Mammary epithelial cell (primary cell): ENCODE measurements at places on chromosomes 4 and X. TPM values are rescaled to one million over a fixed set of nuclear protein-coding genes. Genes with fewer than 3 reads are reported as not detected.
A peak's percentile ranks its signal among the peaks of the same experiment; 100 is the strongest.

GRCh38 chr4:185870366-185870765 is 58.4 kb upstream of the SORBS2 start:
- DNase-seq: no peak

DNA sequence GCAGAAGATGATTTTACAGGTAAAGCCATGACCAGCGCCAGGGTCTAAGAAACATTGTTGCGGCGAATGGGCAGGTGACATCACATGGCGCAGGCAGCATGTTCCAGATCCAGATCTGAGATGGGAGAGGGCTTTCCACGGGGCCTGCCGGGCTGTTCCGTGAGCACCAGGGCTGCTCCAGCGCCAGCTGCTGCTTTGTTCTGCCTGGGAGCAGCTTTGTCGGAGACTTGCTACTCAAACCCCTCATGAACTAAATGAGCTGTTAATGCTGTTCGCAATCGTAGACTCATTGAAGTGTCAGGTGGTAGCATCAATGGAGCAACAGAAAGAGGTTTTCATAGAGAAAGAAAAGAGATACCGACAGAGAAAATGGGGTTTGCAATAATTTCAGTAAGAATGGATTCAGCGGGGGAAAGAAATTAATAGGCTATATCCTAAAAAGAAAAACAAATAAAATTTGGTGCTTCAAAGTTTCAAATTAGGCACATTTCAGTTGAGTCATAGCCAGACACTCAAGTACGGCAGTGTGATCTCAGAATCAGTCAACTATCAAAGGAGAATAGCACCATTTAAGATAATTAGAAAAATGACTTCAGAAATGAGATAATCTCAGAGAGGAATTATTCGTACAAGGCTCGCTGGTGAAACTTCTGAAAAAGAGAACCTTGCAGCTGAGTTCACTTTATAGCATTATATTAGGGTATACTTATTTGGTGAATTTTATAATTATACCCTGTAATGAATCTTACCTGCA is 23.9 kb downstream of the SORBS2 start:
- DNase-seq: no peak

- DNase-seq: no peak
Observed at GRCh38 chrX:52870046-52870445, 2.2 kb upstream of the XAGE3 start.

DNA sequence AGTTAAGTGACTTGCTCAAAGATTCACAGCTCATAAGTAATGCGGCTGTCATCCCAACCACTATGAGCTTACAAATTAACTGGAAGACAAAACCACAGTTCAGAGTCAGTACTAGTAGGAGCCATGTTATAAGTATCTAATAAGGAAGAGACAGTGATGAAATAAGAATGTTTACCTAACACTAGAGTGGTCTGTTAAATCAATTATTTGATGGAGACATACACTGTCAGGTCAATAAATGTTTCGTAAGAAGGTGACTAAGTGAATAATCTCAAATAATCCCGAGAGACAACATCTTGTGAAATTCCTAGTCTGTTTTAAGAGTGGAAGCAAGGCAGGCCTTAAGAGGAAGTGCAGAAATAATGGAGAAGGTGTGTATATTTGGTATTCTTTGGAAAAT is 25.8 kb upstream of the AMELX start:
- no peak for DNase-seq

DNA sequence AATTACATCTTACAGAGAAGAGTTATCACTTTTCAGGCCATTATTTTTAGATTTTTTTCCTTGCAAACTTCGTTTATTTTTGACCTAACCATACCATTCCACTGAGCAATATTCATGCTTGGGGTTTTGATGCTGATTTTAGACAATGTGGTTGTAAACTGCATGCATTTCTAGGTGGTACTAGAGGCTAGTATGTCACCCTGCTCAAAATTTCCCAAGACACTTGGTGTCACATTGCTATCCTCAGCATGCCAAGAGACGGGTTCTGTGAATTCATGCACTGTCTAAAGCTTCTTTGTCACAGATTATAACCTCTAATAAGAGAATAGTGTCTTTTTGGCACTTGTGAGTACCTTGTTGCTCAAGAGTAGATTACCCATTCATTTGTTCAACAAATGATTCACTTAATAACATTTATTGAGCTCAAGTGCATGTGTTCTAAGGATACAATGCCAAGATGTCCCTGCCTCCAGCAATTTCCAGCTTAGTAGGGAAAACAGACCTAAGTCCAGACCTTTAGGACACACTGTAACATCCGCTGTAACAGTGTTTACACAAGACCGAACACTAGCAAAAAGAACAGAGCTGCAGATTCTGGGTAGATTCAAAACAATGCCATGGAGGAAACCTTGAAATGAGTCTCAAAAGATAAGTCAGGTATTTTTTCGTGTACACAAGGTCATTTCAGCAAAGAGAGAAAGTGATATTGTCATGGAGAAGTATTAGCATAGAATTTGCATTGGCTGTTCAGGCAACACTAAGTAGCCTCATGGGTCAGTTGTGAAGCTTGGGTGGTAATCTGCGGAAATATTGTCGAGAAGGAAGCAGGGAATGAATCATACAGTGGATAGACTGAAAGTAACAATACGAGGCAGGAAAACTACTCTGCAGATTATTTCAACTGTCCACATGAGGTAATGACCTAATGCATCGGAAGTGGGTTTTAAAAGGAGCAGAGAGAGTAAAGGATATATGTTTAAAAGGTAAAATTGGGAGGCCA is 515.1 kb upstream of the ZFP42 start:
- peak; percentile 16 for DNase-seq

DNA sequence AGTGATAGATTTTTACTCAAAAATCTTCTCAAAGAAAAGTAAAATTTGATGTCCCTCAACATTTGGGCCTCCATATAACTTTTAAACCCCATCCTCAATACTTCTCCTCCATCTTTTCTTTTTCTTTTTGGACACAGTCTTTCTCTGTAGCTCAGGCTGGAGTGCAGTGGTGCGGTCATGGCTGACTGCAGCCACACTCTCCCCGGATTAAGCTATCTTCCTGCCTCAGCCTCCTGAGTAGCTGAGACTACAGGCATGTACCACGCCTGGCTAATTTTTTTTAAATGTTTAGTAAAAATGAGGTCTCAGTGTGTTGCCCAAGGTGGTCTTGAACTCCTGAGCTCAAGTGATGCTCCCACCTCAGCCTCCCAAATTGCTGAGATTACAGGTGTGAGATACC is 33.1 kb downstream of the KDM6A start:
- DNase-seq: no peak

DNA sequence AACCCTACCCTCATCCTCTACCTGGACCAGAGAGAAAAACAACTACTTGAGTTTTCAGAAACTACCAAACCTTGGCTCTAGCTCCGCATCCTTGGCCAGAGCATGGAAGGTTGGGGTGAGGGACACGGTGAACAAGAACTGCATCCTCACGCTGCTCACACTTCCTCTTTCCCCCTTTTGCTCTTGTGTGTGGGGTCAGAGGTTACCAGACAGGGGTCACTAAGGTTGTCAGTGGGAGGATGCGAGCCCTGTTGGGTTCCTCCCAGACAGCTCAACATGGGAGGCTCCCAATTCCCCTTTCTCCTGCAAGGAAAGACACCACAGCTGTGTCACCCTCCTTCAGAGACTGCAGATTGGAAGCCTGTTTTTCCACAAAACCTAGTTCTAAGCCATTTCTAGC is 5.5 kb upstream of the ZXDB start:
- DNase-seq: no peak

DNA sequence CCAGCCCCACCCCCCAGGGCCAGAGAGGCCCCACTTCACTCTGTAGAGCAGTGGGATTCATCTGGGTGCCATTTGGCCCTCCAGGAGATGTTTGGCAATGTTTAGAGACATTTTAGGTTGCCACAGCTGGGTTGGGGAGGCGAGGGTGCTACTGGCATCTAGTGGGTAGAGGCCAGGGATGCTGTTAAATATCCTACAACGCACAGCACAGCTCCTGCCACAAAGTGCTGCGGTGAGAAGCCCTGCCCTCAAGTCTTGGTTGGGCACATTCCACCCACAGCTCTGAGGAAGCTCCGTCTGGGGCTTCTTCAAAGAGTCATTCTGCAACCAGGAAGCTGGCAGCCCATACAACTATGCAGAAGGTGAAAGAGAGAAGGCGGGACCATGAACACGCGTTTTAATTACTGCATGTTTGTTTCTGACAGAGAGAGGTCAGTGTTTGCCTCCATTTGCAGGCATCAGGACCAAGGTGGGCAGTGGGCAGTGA is 48.1 kb upstream of the FAM9C start:
- no peak for DNase-seq

DNA sequence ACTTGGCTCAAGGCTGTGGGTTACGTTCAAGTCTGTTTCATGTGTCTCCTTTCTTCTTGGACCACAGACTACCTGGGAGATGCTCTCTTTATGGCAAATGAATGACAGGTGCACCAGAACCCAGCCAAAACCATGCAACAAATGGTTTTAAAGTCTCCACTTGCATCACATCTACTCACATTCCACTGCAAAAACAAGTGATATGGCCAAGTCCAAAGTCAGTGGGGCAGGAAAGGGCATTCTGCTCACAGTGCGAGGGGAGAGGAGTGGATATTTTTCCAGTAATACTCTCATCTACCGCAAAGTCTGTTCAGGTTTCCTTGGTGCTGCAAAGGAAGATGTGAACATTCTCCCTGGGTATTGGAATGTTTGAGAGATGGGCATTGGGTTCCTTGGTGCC is 120.5 kb downstream of the UCHL1 start:
- no peak for DNase-seq

DNA sequence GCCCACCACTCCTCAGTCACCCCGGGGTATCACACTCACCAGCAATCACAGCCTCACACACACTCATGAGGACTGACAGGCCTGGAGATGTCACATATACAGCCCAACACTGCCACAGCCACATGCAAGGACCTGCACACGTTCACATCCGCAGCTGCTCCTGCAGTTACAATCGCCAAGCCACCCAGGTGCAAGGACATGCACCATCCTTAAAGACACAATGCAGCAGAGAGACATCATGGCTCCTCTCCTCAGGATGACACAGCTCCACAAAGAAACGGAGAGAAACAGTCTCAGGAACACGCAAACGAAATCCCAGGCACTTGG is 1.1 kb downstream of the PCSK1N start:
- DNase-seq: no peak

GRCh38 chr4:73676861-73677323 is 56.7 kb upstream of the RASSF6 start:
- peak; percentile 99 for DNase-seq

DNA sequence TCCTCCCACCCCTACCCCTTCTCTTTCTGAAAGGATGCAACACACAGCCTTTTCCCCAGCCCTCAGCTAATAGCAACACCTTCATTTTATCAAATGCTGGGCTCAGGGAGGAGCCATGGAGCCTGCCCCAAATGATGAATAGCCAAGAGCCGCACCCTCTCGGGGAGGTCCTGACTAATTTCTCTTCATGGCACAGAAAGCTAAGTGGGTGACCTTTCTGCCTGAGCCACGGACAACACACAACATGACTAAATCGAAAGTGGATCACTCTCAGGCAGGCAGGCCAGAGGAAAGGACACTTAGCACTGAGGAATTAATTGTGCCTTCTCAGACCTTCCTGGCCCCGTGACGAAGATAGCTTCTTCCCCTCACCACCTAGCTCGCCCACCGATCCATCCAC is 165.1 kb upstream of the RAI2 start:
- no peak for DNase-seq

DNA sequence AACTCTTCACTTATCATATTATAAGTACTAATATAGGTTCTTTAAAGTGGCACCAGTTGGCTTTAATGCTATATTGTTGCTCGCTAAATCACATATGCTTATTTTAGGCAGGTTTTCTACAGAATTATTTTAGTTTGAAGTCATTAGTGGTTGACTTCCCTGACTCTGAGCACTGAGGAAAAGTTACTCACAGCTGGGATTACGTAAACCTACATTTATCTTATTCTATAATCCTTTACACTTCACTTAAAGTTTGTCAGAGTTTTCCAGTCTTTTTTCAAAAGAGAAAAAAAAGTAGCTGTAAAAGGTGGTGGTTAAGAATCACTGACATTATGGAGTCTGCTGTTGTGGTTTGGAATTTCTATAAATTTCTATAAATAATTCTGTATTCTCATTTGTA is 5.8 kb downstream of the UGT2B4 start:
- no peak for DNase-seq

DNA sequence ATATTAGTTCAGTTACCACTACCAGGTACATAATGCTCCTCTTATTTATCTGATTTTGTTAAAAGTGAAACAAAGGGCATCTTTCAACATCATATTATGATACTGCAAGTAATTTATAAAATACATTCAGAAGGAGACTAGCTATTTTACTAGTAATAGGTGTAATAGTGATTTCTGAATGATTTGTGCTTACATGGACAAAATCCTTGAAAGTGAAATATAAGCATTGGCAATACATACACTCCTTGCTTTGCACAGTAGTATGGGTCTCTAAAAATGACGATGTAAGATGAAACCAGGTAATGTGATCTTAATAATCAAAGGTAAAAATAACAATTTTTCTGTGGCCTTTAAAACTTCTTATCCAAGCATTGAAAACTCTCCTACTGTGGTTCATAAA is 17.5 kb downstream of the MTHFD2L start:
- DNase-seq: no peak

DNA sequence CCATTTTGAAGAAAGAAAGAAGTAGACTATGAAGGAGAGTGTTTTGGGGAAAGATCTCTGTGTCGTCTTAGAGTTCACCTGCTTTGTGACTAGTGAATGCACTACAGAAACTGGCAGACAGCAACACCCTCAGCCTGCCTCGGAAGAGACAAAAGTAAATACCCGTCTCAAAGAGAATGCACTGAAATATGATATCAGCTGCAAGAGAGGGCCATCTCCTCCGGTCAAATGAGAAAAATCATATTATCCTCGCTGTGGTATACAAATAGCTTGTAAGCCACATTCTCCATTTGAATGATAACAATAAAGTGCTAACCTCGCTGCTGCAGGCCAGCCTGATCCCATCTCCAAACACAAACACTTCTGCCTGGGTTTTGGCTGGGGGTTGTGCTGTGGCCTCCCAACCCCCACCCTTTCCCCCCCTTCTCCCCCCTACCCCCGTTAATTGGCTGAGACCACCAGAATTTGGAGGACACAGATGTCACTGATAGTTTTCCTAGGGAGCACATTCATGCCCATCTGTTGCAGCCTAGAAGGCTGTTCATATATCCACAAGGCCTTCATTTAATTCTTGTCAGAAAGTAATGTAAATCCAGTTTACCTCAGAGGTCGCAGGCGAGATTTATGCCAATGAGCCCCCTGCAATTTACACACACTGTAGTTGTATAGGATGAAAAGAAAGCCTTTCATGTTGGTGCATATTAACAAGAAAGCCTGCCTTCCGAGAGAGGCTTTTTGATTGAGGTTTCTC is 46.3 kb downstream of the ALPK1 start:
- no peak for DNase-seq

- DNase-seq: no peak
Observed at GRCh38 chr4:103197765-103198110, 405 bp downstream of the CENPE start.

The ZFP42 gene
- not detected for total RNA-seq

The HPSE gene
- total RNA-seq: 0.17 TPM

The PNMA6F gene
- total RNA-seq: not detected

The HHIP gene
- total RNA-seq: 2.8 and 3.4 TPM in 2 replicates

The FAM184B gene
- 5.5 TPM for total RNA-seq

The SAGE1 gene
- total RNA-seq: not detected in 2 replicates
